ENCODE measurements at places on chromosomes 6 and 20. TPM values are rescaled to one million over a fixed set of nuclear protein-coding genes. Genes with fewer than 3 reads are reported as not detected.
A peak's percentile ranks its signal among the peaks of the same experiment; 100 is the strongest.

GRCh38 chr6:136037242-136037875, 185.9 kb downstream of the PDE7B start:
- DNase-seq = no peak

- no peak for DNase-seq
Observed at GRCh38 chr20:56897318-56897957, 268.3 kb downstream of the TFAP2C start.

GRCh38 chr20:57628047-57628961, 8.1 kb upstream of the ZBP1 start:
- DNase-seq = no peak

GRCh38 chr6:41896281-41896680, 1.1 kb upstream of the USP49 start:
- no peak for DNase-seq

- DNase-seq = peak; percentile 33
Observed at GRCh38 chr20:35901678-35902544, 52.4 kb downstream of the SCAND1 start.

DNA sequence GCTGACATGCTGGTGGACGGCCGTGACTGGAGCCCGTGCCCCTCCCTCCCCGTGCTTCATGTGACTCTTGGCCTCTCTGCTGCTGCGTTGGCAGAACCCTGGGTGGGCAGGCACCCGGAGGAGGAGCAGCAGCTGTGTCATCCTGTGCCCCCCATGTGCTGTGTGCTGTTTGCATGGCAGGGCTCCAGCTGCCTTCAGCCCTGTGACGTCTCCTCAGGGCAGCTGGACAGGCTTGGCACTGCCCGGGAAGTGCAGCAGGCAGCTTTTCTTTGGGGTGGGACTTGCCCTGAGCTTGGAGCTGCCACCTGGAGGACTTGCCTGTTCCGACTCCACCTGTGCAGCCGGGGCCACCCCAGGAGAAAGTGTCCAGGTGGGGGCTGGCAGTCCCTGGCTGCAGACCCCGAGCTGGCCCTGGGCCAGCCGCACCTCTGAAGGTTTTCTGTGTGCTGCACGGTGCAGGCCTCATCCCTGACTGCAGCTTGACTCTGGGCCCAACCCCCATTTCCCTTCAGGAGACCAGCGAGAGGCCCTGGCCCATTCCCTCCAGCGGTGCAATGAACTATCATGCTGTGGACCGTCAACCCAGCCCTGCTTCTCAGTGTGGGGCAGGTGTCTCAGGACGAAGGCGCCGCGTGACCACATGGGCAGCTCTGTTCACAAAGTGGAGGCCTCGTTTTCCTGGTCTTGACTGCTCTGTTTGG, 8.1 kb downstream of the NPBWR2 start:
- DNase-seq = no peak

DNA sequence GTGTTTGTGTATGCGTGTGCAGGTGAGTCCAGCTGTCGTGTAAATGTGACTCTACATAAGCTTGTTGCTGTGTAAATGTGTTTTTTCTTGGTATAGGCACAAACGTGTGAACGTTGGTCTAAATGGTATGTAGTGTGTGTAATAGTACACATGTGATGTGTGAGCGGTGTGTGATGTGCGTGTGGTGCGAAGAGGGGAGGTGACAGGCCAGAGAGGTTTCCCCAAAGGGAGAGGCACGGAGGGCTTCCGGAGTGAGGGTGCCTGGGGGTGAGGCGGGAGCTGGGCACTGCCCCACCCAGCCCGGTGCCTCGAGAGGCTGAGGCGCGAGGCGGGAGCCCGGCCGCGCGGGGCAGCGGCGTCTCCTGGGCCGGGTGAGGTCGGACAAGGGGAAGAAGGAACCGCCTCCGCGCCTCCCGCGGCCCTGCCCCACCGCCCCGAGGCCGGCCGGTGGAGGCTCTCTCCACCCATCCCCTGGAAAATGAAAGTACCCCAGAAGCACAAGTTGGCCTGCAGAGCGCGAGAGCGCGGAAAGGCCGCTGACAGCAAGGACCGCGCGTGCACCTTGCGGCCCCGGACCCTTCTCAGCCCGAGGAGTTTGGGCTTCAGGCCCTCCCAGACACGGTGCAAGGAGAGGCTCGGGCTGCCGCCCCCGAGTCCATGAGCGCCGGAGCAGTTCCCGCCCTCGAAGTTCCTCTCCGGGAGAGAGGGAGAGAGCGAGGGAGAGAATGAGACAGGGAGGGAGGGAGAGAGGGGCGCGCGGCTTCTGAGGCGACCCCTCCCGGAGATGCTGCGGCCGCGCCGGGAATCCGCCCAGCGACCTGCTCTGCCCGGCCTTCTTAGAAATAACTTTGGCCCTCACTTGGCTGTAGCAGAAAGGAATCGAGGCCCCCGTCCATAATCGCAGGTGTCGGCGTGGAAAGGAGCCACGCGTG, 43.2 kb upstream of the OSTM1 start:
- no peak for DNase-seq

DNA sequence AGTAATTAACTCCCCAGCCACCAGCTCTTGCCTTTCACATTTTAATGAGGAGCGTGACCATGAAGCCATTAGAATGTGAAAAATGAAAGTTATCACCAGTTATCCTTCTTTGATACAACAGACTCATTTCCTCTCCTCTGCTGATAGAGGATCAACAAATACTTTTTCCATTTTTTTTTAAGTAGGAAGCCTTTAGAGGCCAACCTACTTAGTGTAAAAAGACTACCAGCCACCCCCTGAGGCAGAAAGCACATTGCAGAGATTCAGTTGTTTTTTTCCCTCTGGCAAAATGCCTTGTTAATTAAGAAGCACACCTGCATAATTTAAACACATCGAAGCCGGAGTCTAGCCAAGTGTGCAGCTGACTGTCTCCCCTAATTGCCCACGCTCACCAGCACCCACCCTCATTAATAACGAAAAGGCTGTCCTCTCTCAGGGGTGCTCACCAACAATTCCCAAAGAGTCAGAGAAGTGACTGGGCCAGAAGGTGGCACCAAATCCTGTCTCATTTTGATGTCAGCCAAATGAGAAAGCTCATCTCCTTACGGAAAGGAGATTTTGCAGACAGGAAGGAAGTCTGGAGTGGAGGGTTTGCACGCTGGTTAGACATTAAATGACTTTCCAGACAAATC, 60.9 kb upstream of the MC3R start:
- peak; percentile 16 for DNase-seq

GRCh38 chr20:63235399-63235983, at the start of gene BIRC7:
Gene BIRC7 (plus strand): TSS chr20:63235905. CDS start chr20:63236097, 192 bp downstream.
- DNase-seq = no peak

DNA sequence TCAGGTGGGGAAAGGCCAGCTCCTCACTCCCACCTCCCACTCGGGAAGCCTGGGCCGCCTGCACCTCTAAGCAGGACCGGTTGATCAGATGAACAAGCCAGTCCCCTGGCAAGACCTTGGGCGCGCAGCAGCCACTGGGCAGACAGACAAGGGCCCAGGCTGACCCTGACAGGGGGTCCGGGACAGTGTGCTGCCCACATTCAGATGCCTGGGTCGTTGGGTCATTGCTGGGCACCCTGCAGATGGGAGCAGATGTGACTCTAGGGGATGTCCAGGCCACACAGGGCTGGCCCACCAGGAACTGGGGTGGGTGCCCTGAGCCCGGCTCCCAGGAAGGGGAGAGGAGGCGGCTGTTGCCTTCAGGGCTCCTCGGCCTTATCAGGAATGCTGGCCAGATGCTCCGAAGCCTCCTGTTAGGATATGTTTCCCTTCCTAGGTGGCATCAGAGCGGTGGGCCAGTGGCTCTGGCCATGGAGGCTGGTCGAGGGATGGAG, 17.3 kb upstream of the FRMD1 start:
- DNase-seq = no peak

Gene EYA4
- polyA plus RNA-seq = not detected

Gene TMEM74B
- 25.0 TPM for polyA plus RNA-seq

Gene SRPK1
- 56.4 TPM for polyA plus RNA-seq

Gene MEI4
- polyA plus RNA-seq = not detected

Gene CEP85L
- 0.44 TPM for polyA plus RNA-seq

Gene CCN5
- polyA plus RNA-seq = 0.12 TPM

Gene PRRT1
- 1.4 TPM for polyA plus RNA-seq

Gene TFAP2A
- polyA plus RNA-seq = not detected

Gene NRSN1
- not detected for polyA plus RNA-seq

Gene WFDC2
- 0.33 TPM for polyA plus RNA-seq
